ENCODE measurements at places on chromosomes 5 and 9. TPM values are rescaled to one million over a fixed set of nuclear protein-coding genes. Genes with fewer than 3 reads are reported as not detected.

Gene CCL27
- not detected for total RNA-seq

Gene WDR38
- not detected for total RNA-seq

Gene NMUR2
- total RNA-seq, result not detected

Gene CDH6
- total RNA-seq, result not detected

Gene SPATA31A5
- not detected for total RNA-seq

Gene GFPT2
- not detected for total RNA-seq

Gene IL9
- not detected for total RNA-seq

Gene DDX4
- not detected for total RNA-seq

Gene GCNT4
- total RNA-seq, result 2.4 TPM

Gene GMCL2
- not detected for total RNA-seq

Gene PLEKHG4B
- total RNA-seq, result not detected

Gene DRD1
- total RNA-seq, result not detected

Gene FOXD4L5
- total RNA-seq, result 0.11 TPM

Gene SHLD3
- 5.2 TPM for total RNA-seq

Gene EGFLAM
- not detected for total RNA-seq

Gene IL4
- total RNA-seq, result 0.72 TPM

Gene SUSD3
- 36.7 TPM for total RNA-seq

Gene TLE4
- total RNA-seq, result 30.8 TPM

Gene EDIL3
- not detected for total RNA-seq

Gene PAEP
- total RNA-seq, result not detected

Gene GFI1B
- not detected for total RNA-seq
